Stimulated activated naive CD4-positive, alpha-beta T cell (primary cell): ENCODE measurements at places on chromosomes 4 and X.

- no peak for DNase-seq
Observed at GRCh38 chr4:145944886-145945285, 6.3 kb upstream of the ZNF827 start.

DNA sequence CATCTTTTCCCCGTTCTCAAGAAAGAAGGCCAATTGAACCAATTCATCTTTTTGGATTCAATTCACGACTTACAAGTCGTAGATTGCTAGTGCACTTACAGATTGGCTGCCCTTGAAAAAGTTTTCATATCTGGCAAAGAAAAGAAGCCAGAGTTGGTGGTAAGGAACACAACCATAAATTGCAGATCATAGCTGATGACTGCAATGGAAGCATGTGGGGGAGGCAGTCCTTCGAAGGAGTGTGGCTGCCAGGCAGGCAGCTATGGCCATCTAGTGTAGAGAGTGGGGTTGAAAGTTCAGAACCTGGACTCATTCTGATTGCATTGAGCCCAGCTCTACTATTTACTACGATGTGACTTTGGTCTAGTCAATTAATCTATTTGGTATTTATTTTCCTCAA is 4.5 kb downstream of the GPM6A start:
- no peak for DNase-seq

- no peak for DNase-seq
Observed at GRCh38 chr4:133921280-133922195, 280.1 kb downstream of the PABPC4L start.

GRCh38 chrX:70675284-70675683 is 230.6 kb downstream of the DLG3 start:
- DNase-seq: no peak

DNA sequence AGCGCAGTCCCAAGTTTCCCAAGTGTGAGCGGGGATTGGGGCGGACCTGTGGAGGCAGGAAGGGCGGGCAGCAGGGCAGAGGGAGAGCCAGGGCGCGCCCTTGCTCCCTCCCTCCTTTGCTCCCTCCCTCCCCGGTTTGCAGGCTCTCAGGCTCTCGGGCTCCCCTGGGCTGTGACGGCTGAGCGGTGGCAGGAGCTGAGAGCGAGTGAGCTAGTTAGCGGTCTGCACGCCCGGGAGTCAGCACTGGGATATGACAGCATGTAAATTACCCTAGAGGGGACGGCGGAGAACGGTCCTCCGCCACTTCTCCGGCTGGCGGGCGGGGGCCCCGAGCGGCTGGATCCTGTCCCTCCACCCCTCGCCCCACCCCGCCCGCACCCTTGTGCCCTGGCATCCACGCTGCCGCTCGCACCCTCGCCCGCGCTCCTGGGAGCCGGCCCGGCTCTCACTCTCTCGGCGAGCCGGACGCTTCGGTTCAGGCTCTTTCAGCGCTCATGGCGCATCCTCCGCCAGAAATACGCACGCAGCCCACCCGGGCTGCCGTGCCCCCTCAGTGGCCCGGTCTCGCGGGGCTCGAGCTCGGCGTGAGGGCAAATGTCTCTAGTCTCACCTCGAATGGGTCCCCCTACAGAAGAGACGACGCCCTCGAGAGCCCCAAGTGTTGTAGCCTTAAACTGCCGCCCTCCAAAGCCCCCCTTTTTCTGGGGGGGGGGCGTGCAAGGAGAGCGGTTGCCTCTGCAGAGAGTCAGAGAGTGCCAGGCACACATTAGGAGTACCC is at the start of gene TSC22D3:
TSC22D3 (minus strand) TSS at position 54 of the 778 bp plus-strand sequence. CDS start 368 bp downstream, outside the sequence.
- DNase-seq: peak; percentile 57

- DNase-seq: peak; percentile 53
Observed at GRCh38 chrX:103376118-103376978, at the start of gene BEX3. BEX3 (plus strand) TSS chrX:103376538; CDS start chrX:103377522, 984 bp downstream.

- no peak for DNase-seq
Observed at GRCh38 chr4:66688674-66689073, 856.6 kb downstream of the CENPC start.

DNA sequence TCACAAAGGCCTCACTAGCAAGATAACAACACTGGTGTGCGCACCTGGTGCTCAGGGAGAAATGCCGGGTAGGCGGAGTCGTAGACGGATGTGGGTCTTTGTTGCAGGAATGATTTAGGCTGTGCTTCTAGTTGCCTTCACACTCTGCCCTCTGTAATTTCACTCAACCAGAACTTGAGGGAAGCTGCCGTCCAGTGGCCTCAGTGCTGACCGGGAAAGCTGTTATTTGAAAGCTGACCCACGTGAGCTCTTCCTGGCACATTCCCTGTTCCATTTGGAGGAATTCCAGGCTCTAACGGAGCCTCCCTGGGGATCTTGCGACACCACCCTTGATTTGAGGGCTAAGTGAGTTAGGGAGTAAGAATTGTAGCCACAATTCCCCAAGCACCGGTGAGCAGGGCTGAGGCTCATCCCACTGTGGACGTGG is 15.9 kb downstream of the SH3TC1 start:
- DNase-seq: no peak

DNA sequence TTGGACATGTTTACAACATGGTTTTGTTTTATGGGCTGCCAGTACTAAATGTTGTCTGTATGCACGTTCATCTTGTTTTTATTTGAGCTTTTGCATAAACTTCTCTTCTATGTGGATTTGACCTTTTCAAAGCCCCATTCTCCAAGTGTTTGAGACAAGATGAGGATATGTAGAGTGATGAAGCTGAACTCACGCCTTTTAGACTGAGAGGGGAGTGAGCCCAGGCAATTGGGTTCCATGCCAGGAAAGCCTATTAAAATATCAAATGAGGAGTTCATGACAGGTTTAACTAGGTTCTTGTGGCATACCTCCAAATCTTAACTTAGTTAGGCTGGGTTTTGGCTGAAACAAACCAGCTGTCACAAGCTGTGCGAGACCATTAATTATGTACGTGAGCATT is 170.4 kb upstream of the LDB2 start:
- no peak for DNase-seq

DNA sequence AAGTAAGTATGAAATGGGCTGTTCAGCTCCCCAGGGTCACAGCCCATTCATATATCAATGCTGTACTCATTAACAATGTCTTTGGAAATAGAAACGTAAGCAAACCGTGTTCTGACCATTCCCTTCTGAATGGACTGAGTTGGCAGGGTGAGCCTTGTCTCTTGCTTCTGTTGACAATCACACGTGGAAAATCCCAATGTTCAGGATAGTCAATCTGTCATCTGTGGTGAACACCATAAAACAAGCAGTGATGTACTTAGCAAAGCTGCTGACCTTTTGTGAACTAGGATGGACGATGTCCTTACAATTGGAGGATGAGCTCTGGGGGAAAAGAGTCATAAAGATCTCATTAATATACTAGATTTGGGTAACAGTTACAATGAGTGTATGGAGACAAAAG is 109.6 kb upstream of the PAQR3 start:
- no peak for DNase-seq

- no peak for DNase-seq
Observed at GRCh38 chr4:43471950-43472349, 579.4 kb downstream of the GRXCR1 start.

DNA sequence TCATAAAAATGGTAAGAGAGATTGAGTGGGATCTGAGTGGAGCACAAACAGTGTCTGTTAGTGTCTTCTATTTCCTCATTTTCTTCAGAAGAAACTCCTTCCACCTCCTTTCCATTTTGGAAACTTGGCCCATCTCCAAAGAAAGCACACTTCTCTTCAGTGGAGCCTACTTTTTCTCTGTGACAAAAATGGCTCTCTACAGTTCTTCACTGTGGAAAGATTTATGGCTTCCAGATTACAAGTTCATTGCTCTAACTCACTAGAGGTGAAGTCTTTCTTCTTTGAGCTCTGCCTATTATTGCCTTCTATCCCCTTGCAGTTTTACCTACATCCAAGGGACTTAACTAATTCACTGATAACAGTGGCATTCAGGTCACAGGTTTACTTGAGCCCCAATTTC is 325.8 kb downstream of the ANTXR2 start:
- no peak for DNase-seq

DNA sequence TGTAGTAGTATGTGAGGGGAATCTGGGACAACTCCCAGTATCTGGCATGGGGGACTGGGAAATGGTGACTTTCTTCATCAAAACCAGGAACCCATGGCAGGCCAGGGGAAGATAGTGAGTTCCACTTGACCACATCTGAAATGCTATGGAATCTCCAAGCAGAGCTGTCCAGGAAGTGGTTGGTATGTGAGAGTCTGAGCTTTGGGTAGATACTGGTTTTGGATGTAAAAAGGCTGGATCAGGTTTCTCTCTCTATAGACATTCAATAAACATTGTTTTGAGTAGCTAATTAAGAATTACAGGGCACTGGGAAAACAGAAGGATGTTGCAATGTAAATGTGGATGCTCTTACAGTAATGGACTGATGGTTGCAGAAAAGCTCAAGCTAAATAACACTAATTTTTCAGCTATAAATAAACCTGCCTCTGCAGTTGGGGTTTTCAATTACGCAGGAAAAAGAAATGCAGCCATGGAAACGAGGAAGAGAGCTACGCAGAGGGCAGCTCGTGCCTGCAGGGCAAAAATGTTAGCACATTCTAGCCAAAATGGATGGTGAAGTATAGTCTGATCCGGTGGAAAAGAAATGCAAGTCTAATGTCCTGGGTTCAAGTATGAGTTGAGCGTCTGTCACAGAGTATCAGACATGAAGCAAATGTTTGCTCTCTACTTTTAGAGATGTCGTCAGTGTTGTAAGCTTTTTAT is 13.4 kb upstream of the CHRNA9 start:
- DNase-seq: no peak

DNA sequence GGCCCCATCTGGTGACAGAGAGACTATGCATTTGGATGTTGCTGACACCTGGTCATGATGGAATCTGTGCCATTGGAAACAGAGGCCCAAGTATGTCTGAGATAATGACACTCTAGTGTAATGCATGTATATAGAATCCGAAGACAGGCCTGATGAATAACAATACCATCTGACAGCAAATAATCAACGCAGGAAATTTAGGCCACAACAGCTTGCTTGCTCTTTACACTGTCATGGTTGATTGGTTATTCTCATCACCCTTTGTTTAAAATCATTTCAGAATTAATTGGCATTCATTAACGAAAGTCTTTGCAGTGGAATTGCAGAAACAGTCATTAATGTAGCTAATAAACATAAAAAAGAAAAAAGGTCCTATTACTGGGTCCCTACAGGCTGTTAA is 194.8 kb downstream of the AFF2 start:
- DNase-seq: no peak

DNA sequence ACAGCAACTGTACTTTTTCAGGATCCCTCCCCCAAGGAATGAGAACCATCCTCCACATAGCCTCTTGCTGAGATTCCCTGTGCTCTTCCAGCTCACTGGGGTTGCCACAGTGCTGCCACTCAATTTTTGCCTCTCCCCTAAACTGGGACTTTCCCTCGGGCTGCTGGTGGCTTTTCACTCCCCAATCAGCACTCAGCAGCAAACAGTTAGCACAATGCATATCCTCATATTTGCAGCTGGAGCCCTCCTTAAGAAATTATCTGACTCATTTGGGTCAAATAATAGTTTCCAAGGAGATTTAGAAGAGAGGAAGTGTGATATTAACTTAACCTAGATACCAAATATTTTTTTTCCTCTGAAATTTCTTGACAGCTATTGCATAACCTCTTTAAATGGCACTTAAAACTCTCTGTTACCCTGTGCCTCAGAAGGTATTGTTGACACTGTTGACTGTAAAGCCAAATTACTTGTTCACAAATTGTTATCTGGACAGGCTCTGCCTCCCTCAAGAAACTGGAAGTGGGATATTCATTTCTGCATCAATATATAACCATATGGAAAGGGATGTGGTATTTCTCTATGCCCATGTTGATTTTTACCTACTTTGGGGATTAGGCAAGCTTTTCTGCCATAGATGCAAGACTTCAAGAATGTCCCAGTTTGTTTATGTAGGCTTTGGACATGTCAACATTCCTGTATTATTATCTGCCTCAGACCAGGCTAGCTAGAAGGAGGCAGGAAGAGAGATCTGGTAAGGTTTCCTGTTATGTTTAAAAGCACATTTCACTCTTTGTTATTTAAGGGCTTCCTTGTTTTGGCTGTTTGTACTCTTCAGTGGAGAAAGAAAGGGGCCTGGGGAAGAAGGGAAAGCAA is 58.0 kb downstream of the SEPTIN11 start:
- no peak for DNase-seq

DNA sequence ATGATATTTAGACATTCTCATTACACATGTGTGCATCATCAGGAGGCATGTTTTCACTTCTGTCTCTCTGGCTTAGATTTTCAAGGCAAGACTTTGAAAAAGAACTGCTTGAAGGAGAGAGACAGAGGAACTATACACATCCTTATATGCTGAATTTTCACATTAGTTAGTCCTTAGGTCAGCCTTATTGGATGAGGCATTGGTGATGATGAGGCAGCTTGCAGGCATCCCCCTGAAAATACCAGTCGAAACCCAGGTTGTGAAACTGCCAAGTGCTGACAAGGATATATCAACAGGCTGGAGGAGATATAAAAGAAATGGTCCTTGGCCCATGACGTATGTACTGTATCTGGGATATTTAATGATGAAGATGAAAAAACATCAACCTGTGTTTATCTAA is 297.2 kb upstream of the AADAT start:
- no peak for DNase-seq

- no peak for DNase-seq
Observed at GRCh38 chrX:49995795-49996455, 73.5 kb downstream of the CLCN5 start.

DNA sequence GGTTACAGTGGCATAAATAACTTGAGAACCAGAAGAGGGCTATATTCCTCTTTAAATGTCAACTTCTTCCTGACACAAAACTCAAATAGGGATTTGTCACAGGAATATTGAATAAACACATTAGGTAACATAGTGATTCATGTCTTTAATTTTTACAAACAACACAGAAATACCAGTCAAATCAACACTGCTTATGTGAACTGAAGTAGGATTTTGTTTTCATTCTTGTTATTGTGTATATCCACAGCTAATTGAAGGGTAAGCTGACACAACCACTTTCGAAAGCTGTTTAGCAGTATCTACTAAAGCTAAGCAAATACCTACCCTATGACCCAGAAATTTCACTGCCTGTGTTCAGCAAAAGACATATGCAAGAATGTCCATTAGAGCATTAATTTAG is 120.4 kb upstream of the EOLA2 start:
- no peak for DNase-seq

DNA sequence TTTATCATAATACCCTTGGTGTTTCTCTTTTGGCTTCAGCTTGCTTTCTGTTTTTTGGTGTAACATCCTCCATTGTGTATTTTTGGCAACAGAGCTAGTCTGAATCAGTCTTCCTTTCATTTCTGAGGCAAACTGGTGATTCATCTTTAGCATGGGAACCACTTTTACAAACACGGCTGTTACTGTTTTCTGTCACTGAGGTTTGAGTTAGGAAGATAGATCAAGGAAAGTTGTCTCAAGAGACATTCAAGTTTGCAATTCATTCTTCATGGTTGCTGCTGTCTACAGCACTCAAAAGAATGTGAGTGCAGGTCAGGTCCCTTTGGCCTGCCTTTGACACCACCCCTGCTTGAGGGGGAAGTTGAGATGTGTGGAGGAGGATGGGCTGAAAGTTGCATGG is 36.3 kb downstream of the IL21 start:
- DNase-seq: no peak
